ENCODE measurements at places on chromosomes 6 and 20. TPM values are rescaled to one million over a fixed set of nuclear protein-coding genes. Genes with fewer than 3 reads are reported as not detected.
A peak's percentile ranks its signal among the peaks of the same experiment; 100 is the strongest.

DNA sequence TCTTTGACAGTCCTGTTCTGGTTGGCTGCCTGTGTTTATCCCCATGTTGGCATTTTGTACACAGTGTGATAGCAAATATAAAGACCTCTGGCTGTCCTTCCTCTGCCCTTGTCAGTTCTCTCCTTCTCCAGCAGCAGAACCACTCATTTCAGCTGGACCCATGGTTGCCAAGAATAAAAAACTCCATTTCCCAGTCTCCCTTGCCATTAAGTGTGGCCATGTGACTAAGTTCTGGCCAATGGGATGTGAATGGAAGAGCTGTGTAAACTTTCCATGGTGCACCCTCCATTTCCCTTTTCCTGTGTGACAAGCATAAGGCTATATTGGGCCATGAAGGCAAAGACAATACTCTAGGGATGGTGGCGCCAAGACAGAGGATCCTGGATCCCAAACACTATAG is 78.4 kb upstream of the TBC1D7 start:
- H3K36me3 ChIP-seq: no peaks in the 10 kb centered on the region
- peaks cover 17% of the 10 kb centered on the region for H3K4me1 ChIP-seq
- H3K27ac ChIP-seq: no peak overlapping the region
- no peak overlapping the region for H3K4me3 ChIP-seq

DNA sequence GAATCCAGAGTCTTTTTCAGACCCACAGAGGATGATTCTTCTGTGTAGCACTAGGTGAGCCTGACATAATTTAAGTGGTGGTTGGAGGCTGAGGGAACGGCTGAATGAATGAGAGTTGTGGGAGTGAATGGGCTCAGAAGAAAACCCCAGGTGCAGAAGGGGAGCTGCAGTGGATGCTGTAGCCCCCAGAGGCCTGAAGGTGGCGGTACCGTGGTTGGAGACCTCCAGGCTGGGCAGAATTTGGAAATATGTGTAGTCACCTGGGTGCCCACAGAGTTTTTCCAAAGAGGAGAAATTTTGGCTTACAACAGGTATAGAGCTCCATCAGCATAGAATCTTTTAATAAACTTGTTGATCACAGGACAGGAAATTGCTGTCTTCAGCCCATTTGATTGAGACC is 6.5 kb upstream of the RAET1G start:
- H3K27me3 ChIP-seq: no peaks in the 10 kb centered on the region
- H3K27ac ChIP-seq: no peak overlapping the region
- no peak overlapping the region for H3K4me3 ChIP-seq
- no peaks in the 10 kb centered on the region for H3K36me3 ChIP-seq

- no peak overlapping the region for H3K4me3 ChIP-seq
- H3K4me1 ChIP-seq: no peaks in the 10 kb centered on the region
- H3K27ac ChIP-seq: no peak overlapping the region
- H3K36me3 ChIP-seq: peaks cover 79% of the 10 kb centered on the region
- no peak for DNase-seq
Observed at GRCh38 chr20:21338291-21338690, 35.2 kb downstream of the XRN2 start.

GRCh38 chr6:6569811-6570164 is 18.7 kb upstream of the LY86 start:
- no peaks in the 10 kb centered on the region for H3K4me1 ChIP-seq
- no peaks in the 10 kb centered on the region for H3K36me3 ChIP-seq
- H3K4me3 ChIP-seq: no peak overlapping the region
- H3K27me3 ChIP-seq: peaks cover 73% of the 10 kb centered on the region
- H3K27ac ChIP-seq: no peak overlapping the region

GRCh38 chr20:35277127-35277526 is 795 bp downstream of the MMP24OS start:
- peak overlapping the region; percentile 84 for H3K4me3 ChIP-seq
- H3K4me1 ChIP-seq: peaks cover 12% of the 10 kb centered on the region
- peak overlapping the region; percentile 68 for H3K27ac ChIP-seq
- H3K36me3 ChIP-seq: peaks cover 38% of the 10 kb centered on the region
- DNase-seq: no peak
- no peaks in the 10 kb centered on the region for H3K27me3 ChIP-seq

DNA sequence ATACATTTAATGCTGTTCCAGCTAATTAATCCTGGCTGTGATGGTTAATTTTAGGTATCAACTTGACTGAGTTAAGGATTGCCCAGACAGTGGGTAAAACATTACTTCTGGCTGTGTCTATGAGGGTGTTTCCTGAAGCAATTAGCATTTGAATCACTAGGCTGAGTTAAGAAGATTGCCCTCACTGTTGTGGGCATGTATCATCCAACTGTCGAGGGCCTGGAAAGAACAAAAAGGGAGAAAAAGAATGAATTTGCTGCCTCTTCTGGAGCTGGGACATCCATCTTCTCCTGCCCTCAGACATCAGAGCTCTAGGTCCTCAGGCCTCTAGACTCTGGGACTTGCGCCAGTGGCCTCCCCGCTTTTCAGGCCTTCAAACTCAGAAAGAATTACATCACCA is 34.3 kb downstream of the SDHAF4 start:
- H3K27ac ChIP-seq: no peak overlapping the region
- H3K36me3 ChIP-seq: no peaks in the 10 kb centered on the region
- H3K4me3 ChIP-seq: no peak overlapping the region
- no peaks in the 10 kb centered on the region for H3K4me1 ChIP-seq

DNA sequence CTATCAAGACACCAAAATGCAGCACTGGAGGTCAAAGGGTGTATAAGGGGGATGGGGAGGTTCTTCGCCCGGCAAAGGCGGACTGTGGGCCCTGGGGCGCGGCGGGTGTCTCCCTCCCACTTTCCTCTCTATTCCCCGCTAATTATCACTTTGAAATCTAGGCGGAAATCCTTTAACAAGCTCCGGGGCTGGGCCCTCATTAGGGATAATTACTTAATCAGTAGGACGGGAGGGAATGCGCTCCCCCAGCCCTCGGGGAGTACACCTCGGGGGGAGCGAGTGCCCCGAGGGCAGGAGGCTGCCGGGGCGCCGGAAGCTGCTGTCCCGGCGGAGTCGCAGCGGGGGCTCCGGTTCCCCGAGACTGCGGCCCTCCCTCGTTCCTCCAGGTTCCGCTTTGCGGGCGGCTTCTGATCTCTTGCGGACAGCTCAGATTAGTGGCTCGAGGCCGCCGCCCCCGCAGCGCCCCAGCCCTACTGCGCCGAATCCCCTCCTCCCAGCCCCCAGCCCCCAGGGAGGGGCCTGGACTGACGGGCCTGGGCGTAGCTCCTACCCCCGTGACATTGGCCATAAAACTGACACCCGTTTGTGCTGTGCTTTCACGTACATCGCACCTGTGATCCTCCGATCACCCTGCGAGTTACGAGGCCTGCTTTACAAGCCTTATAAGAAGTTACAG is 14.7 kb downstream of the MUCL3 start:
- no peak overlapping the region for H3K27ac ChIP-seq
- peak; percentile 47 for DNase-seq
- peaks cover 17% of the 10 kb centered on the region for H3K4me1 ChIP-seq

DNA sequence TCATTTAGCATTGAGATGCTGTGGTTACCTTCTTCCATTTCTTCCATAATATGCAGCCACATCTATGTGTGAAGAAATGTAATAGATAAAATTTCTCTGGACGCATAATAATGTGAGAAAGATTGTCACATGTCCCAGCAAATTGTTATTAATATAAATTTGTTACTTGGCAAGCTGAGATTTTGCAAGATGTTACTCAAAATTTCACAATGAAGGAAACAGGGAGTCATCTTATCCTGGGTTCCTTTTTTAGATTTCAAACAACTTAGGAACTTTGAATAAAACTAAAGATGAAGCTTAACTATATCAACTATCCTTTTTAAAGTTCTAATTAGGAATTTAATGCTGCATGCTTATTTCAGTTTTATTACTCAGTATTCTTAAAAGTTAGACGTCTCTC is 3.6 kb downstream of the ESR1 start:
- H3K27ac ChIP-seq: no peak overlapping the region
- H3K27me3 ChIP-seq: peaks cover 38% of the 10 kb centered on the region
- no peak overlapping the region for H3K4me3 ChIP-seq
- H3K36me3 ChIP-seq: no peaks in the 10 kb centered on the region
- H3K4me1 ChIP-seq: peaks cover 9% of the 10 kb centered on the region
- DNase-seq: no peak

- H3K36me3 ChIP-seq: no peaks in the 10 kb centered on the region
- no peak for DNase-seq
- no peak overlapping the region for H3K27ac ChIP-seq
- no peaks in the 10 kb centered on the region for H3K4me1 ChIP-seq
- H3K27me3 ChIP-seq: no peaks in the 10 kb centered on the region
Observed at GRCh38 chr20:60752741-60753420, 499.2 kb upstream of the CDH4 start.

DNA sequence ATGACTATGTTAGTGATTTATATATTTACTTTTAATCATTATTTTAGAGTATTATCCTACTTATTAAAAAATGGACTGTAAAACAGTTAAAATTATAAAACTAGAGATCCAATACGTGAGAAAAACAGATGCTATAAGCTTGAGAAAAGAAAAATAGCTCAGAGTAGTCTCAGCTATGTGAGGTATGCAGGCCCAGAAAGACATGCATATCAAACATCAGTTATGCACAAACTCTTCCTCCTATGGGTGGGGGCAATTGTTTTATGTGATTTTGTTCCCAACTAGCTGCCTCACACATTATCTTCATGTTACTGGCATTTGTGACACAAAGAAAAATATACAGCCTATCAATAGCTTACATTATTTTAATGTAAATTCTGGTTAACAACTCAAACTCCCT is 28.8 kb downstream of the RARS2 start:
- H3K27me3 ChIP-seq: no peaks in the 10 kb centered on the region
- DNase-seq: no peak
- H3K36me3 ChIP-seq: peaks cover 18% of the 10 kb centered on the region
- no peak overlapping the region for H3K4me3 ChIP-seq
- H3K4me1 ChIP-seq: no peaks in the 10 kb centered on the region

DNA sequence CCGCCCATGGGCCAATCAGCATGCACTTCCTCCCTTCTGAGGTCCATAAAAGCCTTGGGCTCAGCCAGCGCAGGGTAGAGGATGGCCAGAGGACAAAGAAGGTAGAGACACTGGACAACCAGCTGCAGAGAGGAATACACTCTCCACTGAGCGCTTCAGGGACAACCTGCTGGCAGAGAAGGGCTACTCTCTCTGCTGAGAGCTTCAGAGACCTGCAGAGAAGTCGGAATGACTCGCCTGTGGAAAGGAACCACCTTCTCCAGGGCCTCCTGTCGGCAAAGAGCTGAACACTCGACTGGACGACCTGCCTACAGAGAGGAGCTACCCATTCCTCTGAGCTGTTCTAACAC is 31.4 kb upstream of the SLA2 start:
- H3K27ac ChIP-seq: no peak overlapping the region
- no peaks in the 10 kb centered on the region for H3K36me3 ChIP-seq
- H3K4me1 ChIP-seq: no peaks in the 10 kb centered on the region
- DNase-seq: no peak
- no peaks in the 10 kb centered on the region for H3K27me3 ChIP-seq

DNA sequence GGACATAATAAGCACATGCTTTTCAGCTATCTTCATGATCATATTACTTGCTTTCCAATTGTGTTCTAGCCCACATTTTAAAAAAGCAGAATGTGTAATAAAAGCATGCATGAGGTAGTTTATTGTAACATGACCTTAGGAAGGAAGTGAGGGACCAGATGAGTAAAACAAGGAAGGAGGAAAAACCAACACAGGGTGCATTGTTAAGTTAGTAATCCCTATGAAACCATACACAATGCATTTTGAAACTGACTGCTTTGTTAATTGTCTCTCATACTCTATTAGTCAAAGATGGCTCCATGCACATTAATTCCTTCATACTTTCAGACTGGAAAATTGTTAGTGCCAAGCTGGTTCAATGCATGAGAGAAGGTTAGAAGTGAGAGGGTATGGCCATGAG is 37.7 kb upstream of the CENPW start:
- peaks cover 10% of the 10 kb centered on the region for H3K4me1 ChIP-seq
- peak; percentile 41 for DNase-seq
- H3K4me3 ChIP-seq: no peak overlapping the region
- no peaks in the 10 kb centered on the region for H3K36me3 ChIP-seq

DNA sequence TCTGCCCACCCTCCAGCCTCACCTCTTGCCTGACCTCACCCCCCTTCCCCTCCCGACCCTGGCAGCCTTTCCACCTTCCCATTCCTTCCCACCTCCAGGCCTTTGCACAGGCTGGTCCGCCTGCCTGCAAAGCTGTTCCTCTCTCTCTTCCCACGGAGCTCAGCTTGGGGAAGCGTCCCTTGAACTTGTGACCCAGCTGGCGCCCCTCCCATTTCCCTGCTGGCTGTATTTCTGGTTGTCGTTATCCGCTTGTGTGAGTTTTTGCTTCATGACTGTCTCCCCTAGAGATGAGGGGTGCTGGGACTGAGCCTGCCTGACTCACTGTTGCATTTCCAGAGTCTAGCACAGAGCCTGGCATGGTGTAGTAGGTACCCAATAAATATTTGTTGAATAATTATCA is 32.5 kb downstream of the VSTM2L start:
- H3K27ac ChIP-seq: no peak overlapping the region
- peaks cover 13% of the 10 kb centered on the region for H3K4me1 ChIP-seq
- no peaks in the 10 kb centered on the region for H3K36me3 ChIP-seq
- H3K27me3 ChIP-seq: no peaks in the 10 kb centered on the region

DNA sequence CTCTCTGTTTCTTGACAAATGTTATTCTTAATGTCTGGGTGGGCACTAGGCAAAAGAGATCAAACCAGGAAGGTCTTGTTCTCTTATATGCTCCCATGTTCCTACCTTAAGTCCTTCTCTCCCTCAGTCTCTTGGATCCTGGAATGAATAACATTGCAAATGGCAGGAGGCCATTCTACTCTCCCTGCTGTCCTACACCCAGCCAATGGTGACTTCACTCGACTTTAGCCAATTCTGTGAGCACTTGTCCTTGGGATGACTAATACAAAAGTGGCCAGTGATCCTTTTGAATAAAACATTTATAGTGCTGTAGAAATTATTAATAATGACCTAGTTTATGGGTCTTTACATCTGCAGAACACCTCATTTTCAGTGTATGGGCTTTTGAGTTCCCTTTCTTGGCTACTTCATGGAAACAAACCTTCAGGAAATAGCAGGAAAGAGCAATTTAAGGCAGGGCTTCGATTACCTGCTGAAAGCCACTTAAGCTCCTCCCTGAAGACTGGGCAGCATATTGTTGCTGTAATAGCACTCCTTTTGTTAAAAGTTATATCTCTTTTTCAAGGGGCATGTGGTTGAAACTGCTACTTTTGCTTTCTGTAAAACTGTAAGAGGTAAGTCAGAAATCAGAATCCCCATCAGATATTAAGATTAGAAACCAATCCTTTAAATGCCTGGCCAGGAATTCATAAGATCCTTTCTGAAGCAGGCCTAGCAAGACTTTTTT is 10.5 kb downstream of the OTOR start:
- no peak for DNase-seq
- H3K36me3 ChIP-seq: no peaks in the 10 kb centered on the region
- no peak overlapping the region for H3K4me3 ChIP-seq
- peaks cover 14% of the 10 kb centered on the region for H3K4me1 ChIP-seq

- no peaks in the 10 kb centered on the region for H3K36me3 ChIP-seq
- no peak overlapping the region for H3K4me3 ChIP-seq
- no peaks in the 10 kb centered on the region for H3K27me3 ChIP-seq
- H3K27ac ChIP-seq: no peak overlapping the region
Observed at GRCh38 chr6:72151742-72152141, 265.4 kb downstream of the RIMS1 start.

- H3K27ac ChIP-seq: no peak overlapping the region
- H3K36me3 ChIP-seq: no peaks in the 10 kb centered on the region
- peaks cover 94% of the 10 kb centered on the region for H3K27me3 ChIP-seq
- no peak overlapping the region for H3K4me3 ChIP-seq
- no peak for DNase-seq
Observed at GRCh38 chr20:59752101-59752586, 147.8 kb downstream of the PHACTR3 start.

The MEP1A gene
- not detected for total RNA-seq

The PLG gene
- total RNA-seq: not detected

The UBE2C gene
- total RNA-seq: 304 TPM

The GMPR gene
- 5.0 TPM for total RNA-seq

The BPIFA1 gene
- total RNA-seq: not detected

The RBPJL gene
- not detected for total RNA-seq

The PARD6B gene
- 3.7 TPM for total RNA-seq

The ACTL10 gene
- total RNA-seq: 2.8 TPM
